Trophoblast cell (in vitro differentiated cells and primary cell): ENCODE measurements at places on chromosomes 3 and 15.

GRCh38 chr3:110900576-110900975 is 171.0 kb upstream of the NECTIN3 start:
- H3K27ac ChIP-seq: no peak overlapping the region
- H3K4me1 ChIP-seq: no peaks in the 10 kb centered on the region
- no peak overlapping the region for H3K4me3 ChIP-seq
- no peaks in the 10 kb centered on the region for H3K27me3 ChIP-seq
- no peaks in the 10 kb centered on the region for H3K36me3 ChIP-seq
- no peak for DNase-seq

DNA sequence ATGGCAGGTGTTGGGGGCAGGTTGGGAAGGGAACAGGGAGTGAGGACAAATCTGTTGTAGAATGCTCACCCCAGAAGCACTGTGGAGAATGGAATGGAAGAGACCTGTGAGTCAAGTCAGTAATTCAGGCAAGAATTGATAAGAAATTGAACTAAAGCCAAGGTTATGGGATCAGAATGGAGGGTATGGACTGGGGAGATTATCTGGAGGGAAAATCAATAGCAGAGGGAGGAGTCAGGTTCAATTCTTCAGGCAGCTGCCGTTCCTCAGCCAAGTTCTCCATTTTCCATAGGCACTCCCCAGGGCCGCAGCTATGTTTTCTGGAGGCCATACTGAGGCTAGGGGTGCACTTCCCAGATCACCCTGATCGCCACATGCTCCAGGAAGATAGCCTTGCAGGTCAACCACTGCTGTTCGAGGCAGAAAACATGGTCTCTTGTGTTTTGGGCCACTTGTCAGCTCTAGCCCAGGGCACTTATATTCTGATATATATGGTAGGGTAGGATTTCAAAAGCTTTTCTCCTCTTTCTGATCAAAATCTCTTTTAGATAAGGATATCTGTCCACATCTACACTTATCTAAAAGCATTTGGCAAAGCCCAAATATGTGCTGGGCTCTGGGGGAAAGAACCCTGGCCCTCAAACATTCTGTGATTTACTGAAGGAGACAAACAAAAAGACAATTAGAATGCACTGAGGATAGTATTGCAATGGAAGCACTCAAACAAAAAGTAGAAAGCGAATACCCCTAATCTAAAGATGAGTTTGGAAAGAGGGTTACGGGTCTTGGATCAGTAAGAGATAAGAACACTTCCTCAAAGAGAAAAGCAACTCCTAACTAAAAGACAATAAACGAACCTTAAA is 92.3 kb downstream of the TMEM212 start:
- H3K4me1 ChIP-seq: peaks cover 4% of the 10 kb centered on the region
- no peaks in the 10 kb centered on the region for H3K36me3 ChIP-seq
- peak; percentile 50 for DNase-seq
- H3K27me3 ChIP-seq: no peaks in the 10 kb centered on the region

DNA sequence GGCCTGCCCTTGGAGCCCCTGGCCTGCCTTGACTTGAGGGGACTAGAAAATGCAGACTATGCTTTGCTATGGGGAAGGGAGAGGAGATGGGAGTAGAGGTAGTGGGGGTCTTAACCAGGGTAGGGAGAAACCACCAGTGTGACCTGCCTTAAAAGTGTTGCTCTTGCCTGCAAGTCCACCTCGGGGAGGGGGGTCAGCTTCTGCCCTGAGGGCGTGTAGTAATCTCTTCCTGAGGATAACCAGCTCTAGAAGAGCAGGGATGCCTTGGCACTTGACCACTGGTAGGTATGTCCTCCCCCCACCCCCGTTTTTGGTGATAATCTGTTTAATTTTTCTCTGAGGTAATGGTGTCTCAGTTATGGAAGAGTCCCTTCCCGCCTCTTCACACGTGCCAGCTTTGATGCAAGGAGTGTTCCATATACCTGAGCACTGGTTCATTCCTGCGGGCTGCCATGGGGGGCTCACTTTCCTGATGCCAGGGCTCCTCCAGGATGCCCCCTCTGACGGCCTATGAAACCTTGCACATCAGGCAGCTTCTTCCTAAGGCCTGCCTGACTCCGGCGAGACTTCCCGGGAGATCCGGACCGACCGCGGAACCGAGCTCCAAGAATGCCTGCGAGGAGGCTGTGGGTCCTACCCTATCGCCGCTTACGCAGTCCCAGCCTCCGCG is 780 bp upstream of the P4HTM start:
- no peak for DNase-seq
- H3K36me3 ChIP-seq: peaks cover 5% of the 10 kb centered on the region
- H3K4me3 ChIP-seq: peak overlapping the region; percentile 78

GRCh38 chr3:8441969-8442559 is 59.6 kb upstream of the LMCD1 start:
- no peak overlapping the region for H3K27ac ChIP-seq
- peak overlapping the region; percentile 42 for H3K4me3 ChIP-seq
- peaks cover 10% of the 10 kb centered on the region for H3K4me1 ChIP-seq

GRCh38 chr15:79943820-79944219 is 27.2 kb downstream of the BCL2A1 start:
- H3K4me1 ChIP-seq: no peaks in the 10 kb centered on the region
- no peaks in the 10 kb centered on the region for H3K27me3 ChIP-seq
- DNase-seq: no peak

- H3K36me3 ChIP-seq: no peaks in the 10 kb centered on the region
- no peaks in the 10 kb centered on the region for H3K27me3 ChIP-seq
- H3K4me3 ChIP-seq: no peak overlapping the region
- DNase-seq: no peak
- peaks cover 9% of the 10 kb centered on the region for H3K4me1 ChIP-seq
- H3K27ac ChIP-seq: no peak overlapping the region
Measured at GRCh38 chr3:195040773-195041520, 230.0 kb downstream of the XXYLT1 start.

GRCh38 chr3:181006541-181006940 is 17.0 kb upstream of the DNAJC19 start:
- H3K27me3 ChIP-seq: no peaks in the 10 kb centered on the region
- H3K4me3 ChIP-seq: no peak overlapping the region
- DNase-seq: no peak
- peaks cover 3% of the 10 kb centered on the region for H3K4me1 ChIP-seq
- no peak overlapping the region for H3K27ac ChIP-seq
